CD4-positive, alpha-beta T cell treated with Interleukin-15 for 4 hours (primary cell): ENCODE measurements at places on chromosomes 12 and 14.

GRCh38 chr14:59464486-59465315 is 479 bp downstream of the GPR135 start:
- peak; percentile 30 for DNase-seq

DNA sequence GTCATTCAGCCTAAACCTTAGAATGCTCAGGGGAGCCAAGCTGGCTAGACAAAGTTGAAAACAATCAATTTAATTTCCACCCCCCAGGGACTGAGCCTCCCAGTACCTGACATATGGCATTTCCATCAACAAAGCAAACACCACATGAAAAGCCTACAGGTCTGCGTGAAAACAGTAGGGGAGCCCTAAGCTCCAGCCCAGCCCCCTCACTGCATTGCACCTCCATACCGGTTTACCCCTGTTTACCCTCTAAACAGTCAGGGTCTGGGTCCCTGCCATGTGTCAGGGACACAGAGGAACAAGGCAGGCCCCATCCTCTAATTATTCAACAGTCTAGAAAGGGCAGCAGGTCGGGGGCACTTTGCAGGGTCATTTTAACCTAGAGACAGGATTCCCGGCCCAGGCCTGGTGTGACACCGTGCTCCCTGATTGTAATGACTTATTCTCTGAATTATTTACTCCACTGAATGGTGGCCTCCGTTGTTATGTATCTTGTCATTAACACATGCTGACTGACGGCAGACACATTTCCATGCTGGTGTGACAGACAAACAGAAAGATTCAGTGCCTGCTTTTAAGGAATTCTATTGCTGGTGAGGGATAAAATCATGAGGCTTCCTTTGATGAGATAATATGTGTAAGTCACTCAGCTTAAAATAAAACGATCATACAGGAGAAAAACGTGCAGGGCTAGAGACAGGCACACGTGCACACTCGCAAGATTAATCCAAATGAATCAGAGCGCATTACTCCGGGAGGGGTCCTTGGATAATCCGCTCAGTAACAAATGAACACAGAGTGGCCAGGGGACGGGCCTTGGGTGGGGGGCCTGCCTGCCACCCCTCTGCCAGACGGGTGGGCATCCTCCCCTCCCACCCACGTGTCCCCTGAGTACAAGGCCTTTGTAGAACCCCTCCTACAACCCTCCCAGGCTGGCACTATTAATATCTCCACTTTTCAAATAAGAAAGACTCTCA is 23.2 kb downstream of the CCDC88C start:
- no peak for DNase-seq

DNA sequence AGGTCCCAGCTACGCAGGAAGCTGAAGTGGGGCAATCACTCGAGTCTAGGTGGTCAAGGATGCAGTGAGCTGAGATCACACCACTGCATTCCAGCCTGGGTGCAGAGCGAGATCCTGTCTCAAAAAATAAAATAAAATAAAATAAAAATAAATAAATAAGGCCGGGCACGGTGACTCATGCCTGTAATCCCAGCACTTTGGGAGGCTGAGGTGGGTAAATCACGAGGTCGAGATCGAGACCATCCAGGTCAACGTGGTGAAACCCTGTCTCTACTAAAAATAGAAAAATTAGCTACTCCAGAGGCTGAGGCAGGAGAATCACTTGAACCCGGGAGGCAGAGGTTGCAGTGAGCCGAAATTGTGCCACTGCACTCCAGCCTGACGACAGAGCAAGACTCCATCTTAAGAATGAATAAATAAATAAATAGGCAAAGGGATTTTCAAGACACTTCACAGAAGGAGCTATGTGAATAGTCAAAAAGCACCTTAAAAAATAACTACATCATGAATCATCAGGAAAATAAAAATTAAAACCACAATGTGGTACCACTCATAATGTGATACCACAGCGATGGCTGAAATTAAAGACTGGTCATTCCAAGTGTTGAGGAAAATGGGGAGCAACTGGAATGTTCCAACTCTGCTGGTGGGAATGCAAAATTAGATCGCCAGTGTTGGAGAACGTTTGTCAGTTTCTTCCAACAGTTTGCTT is 92.9 kb upstream of the TBX3 start:
- no peak for DNase-seq

GRCh38 chr14:102440392-102440791 is 69.2 kb downstream of the ANKRD9 start:
- DNase-seq = no peak

GRCh38 chr12:6837370-6838060 is 3.2 kb upstream of the GNB3 start:
- no peak for DNase-seq

GRCh38 chr14:66076176-66076575 is 410.0 kb upstream of the CCDC196 start:
- DNase-seq = no peak

DNA sequence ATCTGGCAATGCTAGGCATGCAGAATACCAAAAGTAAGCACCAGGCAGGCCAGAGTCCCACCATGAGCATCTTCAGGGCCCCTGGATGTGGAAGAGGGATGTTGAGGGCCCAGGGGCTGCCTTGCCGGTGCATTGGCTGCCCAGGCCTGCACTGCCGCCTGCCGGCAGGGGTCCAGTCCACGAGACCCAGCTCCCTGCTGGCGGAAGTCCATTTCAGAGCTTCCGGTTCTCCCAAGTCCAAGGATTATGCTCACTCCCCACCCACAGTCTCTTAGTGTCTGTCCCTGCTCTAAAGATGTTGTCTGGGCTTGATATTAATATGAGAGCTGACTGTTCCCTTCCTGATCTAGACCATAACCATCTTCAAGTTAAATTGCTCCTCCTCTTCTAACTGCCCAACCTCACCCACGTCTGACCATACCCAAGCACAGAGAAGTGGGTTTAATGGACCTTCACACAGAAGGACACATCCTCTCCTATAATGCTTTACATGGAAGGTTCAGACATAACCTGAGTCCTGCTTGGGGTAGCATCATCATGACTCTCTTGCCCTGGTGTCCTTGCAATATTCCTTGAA is 117.4 kb downstream of the DAD1 start:
- DNase-seq = no peak

GRCh38 chr14:96176811-96177211 is 27.8 kb upstream of the BDKRB2 start:
- DNase-seq = no peak

- no peak for DNase-seq
These were observed 65.9 kb downstream of the RERG start for GRCh38 chr12:15155271-15155670.

DNA sequence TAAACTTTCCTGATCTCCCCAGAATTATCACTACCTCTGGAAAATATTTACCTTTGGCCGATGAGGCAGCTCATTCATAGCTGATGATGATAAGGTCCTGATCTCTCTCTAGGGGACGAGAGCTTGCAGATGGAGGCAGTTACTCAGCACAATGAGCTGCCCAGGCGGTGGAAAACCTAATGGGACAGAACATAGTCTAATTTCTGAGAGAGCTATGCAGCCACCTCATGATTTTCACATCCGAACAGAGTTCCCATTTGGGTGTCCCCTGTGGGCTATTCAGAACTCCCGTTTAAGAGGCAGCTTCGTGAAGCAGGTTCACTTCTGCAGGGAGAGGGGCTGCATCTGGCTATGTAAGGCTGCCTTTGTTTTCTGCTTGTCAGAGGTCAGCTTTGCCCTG is 724.6 kb upstream of the TMEM132C start:
- DNase-seq = no peak

DNA sequence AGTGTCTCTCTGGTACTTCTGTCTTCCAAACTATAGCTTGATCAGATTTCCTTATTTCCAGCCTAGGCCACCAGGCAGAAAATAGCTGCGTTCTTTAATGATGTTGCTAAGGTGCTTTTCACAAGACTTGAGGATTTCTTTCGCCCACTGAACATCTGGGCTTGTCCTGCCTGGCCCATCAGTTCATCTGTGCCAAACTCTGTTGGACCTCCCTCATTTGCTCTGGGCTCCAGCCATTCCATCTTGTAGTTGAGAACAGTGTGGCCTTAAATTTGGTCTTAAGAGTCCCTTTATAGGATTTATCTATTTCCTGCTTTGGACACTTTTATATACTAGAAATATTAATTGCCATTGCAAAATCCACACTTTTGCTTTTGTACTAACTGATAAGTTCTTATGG is 109.6 kb downstream of the TTLL5 start:
- no peak for DNase-seq

DNA sequence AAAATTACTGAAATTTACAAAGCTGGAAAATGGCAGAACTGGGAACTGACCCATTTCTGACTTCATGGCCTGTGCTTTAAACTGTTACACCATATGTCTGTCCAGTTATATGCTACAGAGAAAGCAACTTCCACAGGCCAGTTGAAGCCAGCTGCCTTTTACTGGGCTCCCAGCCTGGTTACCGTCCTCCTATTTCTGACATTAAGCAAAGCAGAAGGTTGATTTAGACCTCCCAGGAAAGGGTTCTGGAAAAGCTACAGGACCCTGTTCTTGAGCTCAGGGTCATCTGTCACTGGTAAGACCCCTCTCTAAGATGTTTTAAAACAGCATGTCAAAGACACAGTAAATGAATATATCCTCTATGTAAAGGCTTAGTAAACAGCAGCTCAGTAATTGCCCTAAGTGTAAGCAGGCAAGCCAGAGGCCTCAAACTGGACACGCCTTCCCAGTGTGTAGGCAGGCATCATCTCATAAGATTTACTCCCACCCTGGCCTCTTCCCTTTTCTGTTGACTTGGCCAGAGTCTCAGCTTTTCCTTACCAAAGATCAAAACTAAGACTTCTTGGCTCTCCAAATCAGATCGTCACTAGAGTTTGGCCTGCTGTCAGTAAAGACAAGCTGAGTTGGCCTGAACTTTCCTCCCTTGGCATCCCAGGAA is 55.4 kb upstream of the RNU6-8 start:
- no peak for DNase-seq

- no peak for DNase-seq
These were observed 1053.6 kb downstream of the SLC6A15 start for GRCh38 chr12:83859021-83859420.

DNA sequence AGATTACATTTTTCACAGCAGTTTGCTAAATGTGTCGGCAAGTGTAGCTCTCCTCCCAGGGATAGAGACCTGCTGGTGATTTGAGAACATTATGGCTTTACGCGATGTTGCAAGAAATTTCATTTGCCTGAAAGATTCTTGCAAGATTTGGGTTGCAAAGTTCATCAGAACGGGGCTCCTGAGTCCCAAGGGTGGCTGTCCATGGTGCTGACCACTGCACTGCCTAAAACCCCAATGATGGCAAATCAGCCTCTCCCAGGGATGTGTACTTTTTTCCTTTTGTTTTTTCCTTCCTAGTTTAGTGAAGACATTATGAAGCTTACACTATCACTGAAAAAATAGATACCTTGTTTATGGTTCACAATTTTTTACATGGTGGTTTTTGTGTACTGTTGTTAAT is 85.4 kb downstream of the WSCD2 start:
- DNase-seq = no peak

DNA sequence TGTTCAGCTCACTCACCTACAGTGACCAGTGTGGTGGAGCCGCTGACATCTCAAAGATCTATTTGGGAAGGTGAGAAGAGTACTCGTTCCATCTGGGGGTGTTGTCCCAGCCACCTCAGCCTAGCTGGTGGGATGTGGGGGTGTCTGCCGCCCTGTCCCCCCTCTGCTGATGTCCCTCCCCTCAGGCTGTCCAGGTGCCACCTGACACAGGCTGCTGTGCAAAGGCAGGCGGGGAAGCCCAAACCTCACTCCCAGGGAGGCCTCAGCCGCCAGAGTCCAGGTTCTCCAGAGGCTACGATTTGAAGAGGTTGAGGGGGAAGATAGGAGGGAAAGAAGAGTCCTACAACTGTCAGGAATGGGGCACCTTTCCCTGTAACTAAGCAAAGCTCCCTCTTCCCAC is 51.3 kb upstream of the FKBP4 start:
- no peak for DNase-seq

GRCh38 chr14:85040046-85040685 is 489.8 kb upstream of the FLRT2 start:
- DNase-seq = no peak

DNA sequence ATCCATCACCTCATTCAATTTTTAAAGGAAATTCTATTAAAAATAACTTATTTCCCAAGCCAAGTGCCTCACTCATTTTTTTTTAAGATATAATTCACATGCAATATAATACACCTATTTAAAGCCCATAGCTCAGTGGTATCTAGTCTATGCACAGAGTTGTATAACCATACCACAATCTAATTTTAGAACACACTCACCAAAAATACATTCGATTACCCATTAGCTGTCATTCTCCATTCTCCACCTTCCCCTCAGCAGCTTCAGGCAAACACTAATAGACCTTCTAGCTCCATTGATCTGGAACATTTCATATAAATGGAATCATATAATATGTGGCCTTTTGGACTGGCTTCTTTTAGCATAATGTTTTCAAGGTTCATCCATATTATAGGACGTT is 49.5 kb downstream of the CLMN start:
- DNase-seq = no peak

- DNase-seq = no peak
These were observed 341.6 kb upstream of the FKBP4 start for GRCh38 chr12:2453076-2453760.

- no peak for DNase-seq
These were observed 111.1 kb upstream of the CCDC175 start for GRCh38 chr14:59687663-59688062.

- peak; percentile 62 for DNase-seq
These were observed 9.3 kb downstream of the KRAS start for GRCh38 chr12:25241167-25242020.

DNA sequence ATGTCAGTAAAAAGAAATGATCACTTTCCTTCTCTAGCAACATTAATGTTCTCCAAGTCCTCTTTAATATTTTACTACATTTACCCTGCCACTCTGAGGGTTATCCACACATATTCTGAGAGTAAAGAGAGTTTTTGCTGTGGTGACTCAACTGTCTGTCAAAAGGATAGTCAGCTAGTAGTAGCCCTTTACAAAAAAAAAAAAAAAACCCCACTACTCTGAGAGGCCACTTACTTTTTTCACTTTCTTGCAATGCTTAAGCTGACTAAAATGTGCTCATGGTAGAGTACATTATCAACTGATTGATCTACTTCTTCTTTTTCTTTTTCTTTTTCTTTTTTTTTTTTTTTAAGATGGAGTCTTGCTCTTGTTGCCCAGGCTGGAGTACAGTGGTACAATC is 27.6 kb upstream of the PPM1A start:
- DNase-seq = no peak

- DNase-seq = no peak
These were observed 52.5 kb downstream of the FGD4 start for GRCh38 chr12:32451816-32452215.
